ENCODE measurements at places on chromosomes 11 and 22.

DNA sequence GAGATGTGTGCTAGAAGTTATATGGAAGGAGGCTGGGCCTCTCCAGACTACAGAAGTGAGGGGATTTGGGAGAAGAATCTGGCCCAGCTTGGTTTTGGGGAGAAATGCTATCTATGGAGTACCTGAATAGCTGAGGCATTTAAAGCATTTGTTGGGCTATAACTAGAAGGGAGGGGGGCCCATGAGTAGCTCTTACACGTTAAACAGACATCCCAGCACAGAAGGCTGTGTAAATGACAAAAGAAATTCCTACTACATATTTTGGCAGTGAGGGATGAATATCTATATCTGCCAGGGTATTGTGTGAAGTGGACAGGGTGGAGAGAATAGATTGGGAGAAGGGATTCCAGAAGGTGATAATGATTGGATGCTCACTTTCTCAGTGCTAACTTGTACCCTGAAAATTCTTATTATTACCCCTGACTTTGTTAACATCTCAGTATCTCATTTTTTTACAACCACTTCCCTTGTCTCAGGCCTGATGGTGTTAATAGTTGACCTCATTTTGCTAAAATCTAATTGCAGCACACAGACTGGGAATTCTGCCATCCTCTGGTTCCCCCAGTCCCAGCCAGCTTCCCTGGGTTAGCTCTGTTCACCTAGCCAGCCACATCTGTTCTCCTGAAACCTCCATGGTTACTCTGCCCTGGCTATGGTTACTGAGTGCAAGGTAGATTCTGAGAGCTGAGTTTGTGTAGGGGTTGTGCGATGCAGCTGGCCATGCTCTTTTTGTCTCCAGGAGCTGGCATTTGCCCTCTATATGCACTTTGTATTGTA is 28.8 kb upstream of the RRM1 start:
- no peak for DNase-seq

DNA sequence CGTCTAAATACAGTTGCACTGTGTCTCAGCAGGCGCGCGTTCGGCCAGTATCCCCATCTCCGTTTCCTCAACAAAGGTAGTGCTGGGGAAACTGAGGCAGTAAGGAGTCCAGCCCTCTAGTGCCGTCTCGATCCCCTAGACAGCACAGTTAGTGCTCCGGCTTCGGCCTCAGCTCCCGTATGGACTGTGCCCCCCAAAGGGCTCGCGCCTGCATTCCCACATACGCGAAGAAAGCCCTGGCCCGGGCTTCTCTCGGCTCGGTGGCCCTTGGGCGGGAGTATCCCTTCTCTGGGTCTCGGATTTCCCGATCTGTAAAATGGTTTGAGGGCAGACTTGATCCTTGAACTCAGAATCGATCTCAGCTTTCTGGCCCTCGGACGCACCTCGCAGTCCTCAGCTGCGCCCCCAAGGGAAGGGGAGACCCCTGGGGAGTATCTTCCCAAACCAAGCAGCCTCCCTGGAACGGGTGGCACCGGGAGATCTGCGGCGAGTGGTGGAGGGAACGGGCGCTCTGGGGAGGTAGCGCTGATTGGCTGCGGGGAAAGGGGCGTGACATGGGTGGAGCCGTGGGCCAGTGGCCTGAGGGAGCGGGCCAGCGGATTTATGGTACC is 759 bp upstream of the PEX16 start:
- DNase-seq, result peak; percentile 41

DNA sequence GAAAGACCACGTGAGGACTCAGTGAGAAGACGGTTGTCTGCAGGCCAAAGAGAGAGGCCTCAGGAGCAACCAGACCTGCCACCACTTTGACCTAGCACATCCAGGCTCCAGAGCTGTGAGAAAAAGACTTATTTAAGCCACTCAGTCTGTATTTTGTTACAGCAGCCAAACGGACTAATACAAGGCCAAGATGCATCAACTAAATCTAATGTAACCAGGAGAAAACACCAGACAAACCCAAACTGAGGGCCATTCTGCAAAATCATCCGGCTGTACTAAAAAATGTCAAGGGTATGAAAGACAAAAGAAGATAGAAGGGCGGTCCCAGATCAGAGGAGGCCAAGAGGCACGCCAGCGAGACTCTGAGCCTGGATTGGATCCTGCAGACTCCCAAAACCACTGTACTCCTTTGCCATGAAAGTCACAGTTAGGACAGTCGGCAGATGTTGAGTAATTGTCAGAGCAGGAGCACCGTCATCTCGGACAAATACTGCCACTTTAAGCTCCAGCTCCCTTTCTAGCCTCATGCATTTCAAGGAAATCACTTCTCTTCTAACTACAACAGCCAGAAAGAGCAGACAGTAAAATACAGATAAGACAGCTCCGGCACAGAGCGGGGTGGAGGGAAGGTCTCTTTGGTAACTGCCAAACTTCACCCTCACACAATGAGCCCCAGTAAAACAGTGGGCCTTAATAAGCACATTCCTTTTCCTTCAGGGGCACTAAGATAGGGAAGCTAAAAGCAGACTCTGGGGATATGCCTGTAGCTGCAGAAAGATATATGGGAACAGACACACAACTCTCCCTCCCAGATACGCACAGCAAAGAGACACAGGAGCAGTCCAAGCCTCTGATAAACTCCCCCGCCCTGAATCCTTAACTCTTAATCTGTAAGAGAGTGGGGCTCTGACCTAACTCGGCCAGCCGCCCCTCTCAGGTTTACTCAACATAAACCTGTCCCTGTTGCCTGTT is 3.5 kb upstream of the ZP1 start:
- peak; percentile 43 for DNase-seq

DNA sequence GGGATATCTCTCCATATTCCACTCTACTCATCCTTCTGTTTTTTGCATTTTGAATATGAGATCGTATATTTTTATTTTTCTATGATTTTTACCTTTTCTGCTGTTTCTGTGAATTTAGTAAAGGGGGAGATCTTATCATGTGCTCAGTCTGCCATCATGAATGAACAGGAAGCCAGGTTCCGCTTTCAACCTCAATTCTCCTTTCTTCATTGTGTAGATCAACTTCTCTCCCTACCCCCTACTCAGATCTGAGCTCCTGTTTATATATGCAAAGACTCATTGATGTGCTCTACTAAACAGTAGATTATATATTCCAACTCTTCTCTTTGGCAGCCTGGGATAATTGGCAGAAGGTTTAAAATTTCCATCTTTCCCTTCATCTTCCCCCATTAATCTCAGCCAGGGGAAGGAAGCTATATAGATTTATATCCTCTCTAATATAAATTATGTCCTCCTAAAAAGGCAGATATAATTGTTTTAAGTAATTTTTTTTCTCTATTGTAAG is 336.7 kb upstream of the PLET1 start:
- peak; percentile 7 for DNase-seq

- no peak for DNase-seq
These were observed 66.1 kb downstream of the TENM4 start for GRCh38 chr11:79374727-79375126.

GRCh38 chr11:22304337-22304961 is 33.7 kb upstream of the SLC17A6 start:
- peak; percentile 39 for DNase-seq

- no peak for DNase-seq
These were observed 24.1 kb upstream of the MYRF start for GRCh38 chr11:61728066-61728939.

GRCh38 chr22:43881091-43882061 is 10.4 kb downstream of the PNPLA5 start:
- no peak for DNase-seq

DNA sequence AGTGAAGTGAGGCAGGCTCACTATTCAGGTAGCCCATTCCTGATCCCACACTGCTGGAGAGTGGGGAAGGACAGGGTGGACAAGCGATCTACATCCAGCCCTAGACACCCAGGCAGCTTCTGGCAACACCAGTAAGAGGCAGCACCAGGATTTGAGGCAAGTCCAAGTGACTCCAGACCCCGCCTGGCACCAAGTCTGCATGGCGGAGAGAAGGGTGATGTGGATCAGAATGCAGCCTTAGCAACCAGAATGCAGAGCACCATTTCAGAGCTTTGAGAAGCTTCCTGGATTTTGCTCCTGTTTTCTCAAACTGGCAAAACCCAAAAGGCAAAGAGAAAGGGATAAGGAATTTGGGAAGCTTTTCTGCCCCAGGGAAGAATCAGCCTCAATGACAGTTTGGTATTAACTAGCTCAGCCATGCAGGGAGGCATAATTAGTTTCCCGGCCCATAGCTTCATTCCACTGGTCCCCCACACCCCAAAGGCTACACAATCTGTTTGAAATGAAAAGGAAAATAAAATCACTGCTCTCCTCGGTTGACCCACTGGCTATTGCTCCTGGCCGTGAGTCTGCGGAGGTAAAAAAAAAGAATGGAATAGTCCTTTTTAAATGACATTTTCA is 17.3 kb downstream of the GALNT18 start:
- DNase-seq, result no peak

DNA sequence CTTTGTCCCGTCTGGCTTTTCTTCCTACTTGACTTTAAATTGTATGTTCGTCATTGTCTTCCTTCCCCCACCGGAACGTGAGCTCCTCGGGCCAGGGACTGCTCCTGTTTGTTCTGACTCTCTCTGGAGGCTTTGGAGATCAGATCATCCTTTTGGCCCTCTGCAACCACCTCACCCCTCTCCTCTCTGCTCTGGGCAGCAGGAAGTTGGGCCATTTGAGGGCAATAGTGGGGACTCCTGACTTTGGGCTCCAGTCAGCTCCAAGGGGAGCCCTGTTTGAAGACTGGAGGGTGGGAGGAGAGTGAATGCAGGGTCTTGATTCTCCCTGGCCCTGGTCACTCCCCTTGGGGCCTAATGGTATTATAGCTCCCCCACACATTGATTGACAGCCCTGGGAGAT is 186.3 kb upstream of the B3GAT1 start:
- DNase-seq, result no peak

DNA sequence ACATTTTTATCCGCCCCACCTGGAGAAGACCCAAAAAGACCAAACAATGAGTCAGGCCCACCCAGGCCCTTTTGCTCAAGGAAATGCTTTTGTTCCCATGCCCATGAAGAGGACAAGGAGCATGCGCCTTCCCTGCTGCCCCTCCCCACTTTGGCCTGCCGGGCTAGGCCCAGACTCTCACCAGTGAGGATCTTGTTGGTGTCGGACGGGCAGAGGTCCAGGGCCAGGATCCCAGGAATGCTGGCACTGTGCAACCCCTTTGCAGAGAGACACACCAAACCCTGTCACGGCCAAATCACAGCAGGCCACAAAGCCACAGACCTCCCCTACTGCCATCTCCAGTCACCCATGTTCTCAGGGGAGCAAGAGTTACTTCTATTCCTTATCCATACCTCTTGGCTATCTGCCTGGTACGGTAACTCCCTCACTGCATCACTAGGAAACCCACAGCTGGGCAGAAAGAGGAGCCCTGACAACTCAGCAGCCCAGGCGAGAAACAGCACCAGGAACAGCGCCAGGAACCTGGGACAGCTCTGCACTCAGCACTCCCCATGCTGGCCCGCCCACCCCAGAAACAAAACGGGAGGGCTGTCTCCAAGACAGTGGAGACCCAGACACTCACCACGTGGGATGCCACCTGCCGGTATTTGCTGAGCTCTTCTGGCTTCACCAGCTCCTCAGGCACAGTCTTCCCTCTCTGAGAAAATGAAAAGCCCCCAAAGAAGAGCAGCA is 5.5 kb downstream of the PRPF19 start:
- DNase-seq, result no peak

GRCh38 chr22:43370036-43370435 is 26.9 kb upstream of the SCUBE1 start:
- DNase-seq, result no peak

- peak; percentile 89 for DNase-seq
These were observed 46.4 kb downstream of the MORC2 start for GRCh38 chr22:30922151-30922611.

- no peak for DNase-seq
These were observed 13.3 kb downstream of the ATXN10 start for GRCh38 chr22:45684752-45685574.

DNA sequence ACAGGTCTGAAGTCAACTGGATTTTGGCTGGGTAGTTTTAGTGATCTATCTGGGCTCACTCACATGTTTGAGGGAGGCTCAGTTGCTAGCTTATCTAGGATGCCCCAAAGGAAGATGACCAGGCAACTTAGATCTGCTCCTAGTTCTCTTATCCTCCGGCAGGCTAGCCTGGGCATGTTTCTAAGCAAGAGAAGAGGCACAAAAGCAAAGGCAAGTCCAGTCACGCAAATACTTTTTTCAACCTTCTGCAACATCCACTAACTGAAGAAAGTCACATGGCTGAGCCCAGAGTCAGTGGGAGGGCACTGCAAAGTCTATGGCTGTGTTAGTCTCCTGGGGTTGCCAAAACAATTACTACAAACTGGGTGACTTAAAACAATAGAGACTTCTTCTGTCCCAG is 32.9 kb upstream of the FSHB start:
- DNase-seq, result no peak

DNA sequence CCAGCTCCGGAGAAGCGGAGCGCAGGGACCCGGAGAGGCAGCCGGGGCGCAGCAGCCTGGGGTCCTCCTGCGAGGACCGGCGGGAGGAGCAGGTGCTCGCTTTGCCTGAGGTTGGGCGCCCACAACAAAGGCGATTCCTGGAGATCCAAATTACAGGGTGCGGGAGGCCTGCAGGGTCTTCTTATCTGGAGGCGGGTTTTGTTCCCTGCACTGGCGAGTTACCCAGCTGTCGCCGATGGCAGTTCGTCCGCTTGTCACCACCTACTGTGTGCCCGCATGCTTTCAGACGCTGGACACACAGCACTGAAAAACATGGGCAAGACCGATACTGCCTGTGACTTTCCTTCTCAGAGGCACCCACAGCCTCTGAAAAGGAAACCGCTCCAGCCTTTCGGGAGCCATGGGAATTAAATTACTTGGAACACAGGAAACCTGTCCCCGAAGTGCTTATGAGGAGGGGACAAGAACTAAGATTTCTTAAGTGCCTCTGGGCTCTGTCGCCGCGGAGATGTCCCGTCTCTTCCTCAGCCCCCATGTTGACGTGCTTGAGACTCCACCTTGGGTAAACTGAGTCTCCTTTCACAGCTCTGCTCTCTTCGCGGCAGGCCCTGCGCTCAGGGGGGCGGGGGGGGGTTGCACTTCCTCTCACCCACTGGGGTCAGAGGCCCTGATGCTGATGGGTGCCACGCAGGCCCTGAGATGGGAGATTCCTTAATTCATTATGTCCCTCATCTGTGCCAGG is 1.3 kb upstream of the ZFTA start:
- DNase-seq, result peak; percentile 46

DNA sequence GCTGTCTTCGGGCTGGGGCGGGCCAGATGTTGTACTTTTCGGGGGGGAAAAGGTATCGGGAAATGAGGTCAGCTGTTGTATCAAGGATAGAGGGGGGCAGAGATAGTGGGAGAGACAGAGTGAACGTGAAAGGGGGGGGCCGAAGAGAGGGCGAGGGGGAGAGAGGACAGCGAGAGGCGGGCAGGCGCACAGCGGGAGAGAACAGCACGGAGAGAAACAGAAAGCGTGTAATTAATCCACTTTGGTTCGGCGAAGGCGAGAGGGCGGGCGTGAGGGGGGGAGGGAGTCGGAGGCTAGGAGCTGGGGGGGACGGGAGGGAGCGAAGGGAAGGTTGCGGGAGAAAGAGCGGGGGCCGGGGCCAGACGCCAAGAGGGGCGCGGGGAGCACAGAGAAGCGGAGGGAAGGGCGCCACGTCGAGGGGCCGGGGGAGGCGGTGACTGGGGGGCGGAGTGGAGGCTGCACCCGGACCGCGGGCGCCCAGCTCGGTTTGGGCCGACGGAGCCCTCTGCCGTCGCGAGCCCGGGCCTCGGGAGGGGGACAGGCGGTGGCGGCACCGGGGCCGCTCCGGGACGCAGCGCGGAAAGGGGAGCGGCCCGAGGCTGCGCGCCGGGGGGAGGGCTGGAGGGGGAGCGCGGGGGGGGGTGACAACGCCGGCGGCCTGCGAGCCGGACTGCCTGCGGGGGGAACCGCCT is 612 bp downstream of the IGF2 start:
- peak; percentile 48 for DNase-seq

- no peak for DNase-seq
These were observed 384.8 kb downstream of the TMEM135 start for GRCh38 chr11:87422566-87422965.

GRCh38 chr11:29996016-29996415 is 20.8 kb downstream of the KCNA4 start:
- no peak for DNase-seq
